Hair follicle dermal papilla cell (primary cell): ENCODE measurements at places on chromosomes 13 and 19. TPM values are rescaled to one million over a fixed set of nuclear protein-coding genes. Genes with fewer than 3 reads are reported as not detected.

Gene ZNF841
- 38.1 and 41.0 TPM in 2 replicates for total RNA-seq

Gene CEACAM7
- total RNA-seq = not detected in 2 replicates

Gene ZNF154
- 6.0 and 7.6 TPM in 2 replicates for total RNA-seq

Gene ZNF667
- 3.9 and 4.9 TPM in 2 replicates for total RNA-seq

Gene TYK2
- total RNA-seq = 50.0 and 77.2 TPM in 2 replicates

Gene NUDT15
- total RNA-seq = 10.9 and 11.3 TPM in 2 replicates

Gene SPTBN4
- 2.1 and 2.3 TPM in 2 replicates for total RNA-seq

Gene LYPD5
- total RNA-seq = 0.24 and 0.65 TPM in 2 replicates
